ENCODE measurements at places on chromosomes 6 and 20.

GRCh38 chr6:106568530-106568929, 60.8 kb downstream of the RTN4IP1 start:
- no peak overlapping the region for H3K27ac ChIP-seq
- peaks cover 23% of the 10 kb centered on the region for H3K36me3 ChIP-seq
- H3K4me3 ChIP-seq: no peak overlapping the region
- H3K27me3 ChIP-seq: no peaks in the 10 kb centered on the region
- no peak for DNase-seq

- no peak overlapping the region for H3K4me3 ChIP-seq
- no peak overlapping the region for H3K27ac ChIP-seq
- DNase-seq: no peak
- peaks cover 57% of the 10 kb centered on the region for H3K4me1 ChIP-seq
- no peaks in the 10 kb centered on the region for H3K36me3 ChIP-seq
- H3K27me3 ChIP-seq: no peaks in the 10 kb centered on the region
Observed at GRCh38 chr6:157763129-157763903, 59.7 kb upstream of the SNX9 start.

DNA sequence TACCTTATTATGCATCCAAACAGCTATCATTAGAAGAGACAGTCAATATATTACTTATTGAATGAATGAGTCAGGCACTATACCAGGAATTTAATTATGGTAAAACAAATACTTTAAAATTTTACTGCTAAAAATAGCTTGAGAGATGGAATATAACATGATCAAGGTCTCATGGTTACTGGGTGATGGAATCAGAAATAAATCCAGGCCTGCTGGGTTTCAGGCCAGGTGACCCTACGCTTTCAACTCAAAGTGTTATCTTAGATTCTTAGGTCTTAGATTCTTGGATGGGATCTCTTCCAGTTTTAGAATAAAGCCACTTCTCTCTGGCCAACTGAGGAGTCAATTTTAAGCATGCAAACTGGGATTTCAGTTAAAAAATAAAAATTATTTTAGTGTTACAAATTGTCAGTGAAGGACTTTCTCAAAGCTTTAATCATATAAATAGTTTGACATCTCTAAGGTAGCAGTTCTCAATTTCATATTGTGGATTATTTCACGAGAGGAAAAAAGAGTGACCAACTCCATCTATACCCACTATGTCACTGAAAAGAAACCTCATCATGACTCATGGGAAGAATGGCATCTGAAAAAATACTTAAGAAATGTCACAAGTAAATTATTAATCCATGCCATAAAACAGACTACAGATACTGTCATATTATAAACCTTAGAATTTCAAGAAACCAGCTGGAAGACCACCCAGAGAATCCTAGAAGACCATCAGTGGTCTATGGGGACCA, 283.4 kb upstream of the RUNX2 start:
- no peak overlapping the region for H3K4me3 ChIP-seq
- H3K36me3 ChIP-seq: no peaks in the 10 kb centered on the region
- H3K27me3 ChIP-seq: no peaks in the 10 kb centered on the region
- H3K4me1 ChIP-seq: no peaks in the 10 kb centered on the region

GRCh38 chr6:31836047-31836473, 8.5 kb downstream of the HSPA1B start:
- H3K4me1 ChIP-seq: peaks cover 50% of the 10 kb centered on the region
- H3K4me3 ChIP-seq: peak overlapping the region; percentile 73
- DNase-seq: no peak
- H3K27me3 ChIP-seq: no peaks in the 10 kb centered on the region
- H3K27ac ChIP-seq: peak overlapping the region; percentile 94

DNA sequence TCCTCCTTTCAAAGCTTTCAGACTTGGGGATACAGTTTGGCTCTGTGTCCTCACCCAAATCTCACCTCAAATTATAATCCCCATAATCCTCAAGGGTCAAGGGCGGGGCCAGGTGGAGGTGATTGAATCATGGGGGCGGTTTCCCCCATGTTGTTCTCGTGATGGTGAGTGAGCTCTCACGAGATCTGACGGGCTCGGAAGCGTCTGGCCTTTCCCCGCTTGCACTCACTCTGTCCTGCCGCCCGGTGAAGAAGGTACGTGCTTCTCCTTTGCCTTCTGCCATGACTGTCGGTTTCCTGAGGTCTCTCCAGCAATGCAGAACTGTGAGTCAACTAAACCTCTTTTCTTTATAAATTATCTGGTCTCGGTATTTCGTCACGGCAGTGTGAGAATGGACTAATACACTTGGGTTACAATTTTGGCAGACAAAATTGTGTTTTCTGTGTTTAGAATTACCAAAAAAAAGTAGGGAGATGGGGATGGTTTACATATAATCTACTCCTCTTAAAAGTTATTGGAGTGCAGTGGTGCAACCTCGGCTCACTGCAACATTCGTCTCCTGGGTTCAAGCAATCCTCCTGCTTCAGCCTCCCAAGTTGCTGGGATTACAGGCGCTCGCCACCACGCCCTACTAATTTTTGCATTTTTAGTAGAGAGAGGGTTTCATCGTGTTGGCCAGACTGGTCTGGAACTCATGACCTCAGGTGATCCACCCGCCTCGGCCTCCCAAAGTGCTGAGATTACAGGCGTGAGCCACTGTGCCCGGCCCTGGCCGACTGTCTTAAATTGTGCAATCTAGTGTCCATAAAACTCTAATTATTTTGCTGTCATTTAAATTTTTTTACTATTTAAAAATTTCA, 33.6 kb upstream of the PXDC1 start:
- no peaks in the 10 kb centered on the region for H3K36me3 ChIP-seq
- no peaks in the 10 kb centered on the region for H3K4me1 ChIP-seq
- H3K4me3 ChIP-seq: no peak overlapping the region
- no peak for DNase-seq
- no peaks in the 10 kb centered on the region for H3K27me3 ChIP-seq
- no peak overlapping the region for H3K27ac ChIP-seq

GRCh38 chr6:166908811-166909210, 47.5 kb downstream of the RNASET2 start:
- H3K4me1 ChIP-seq: peaks cover 12% of the 10 kb centered on the region
- H3K36me3 ChIP-seq: no peaks in the 10 kb centered on the region
- H3K27me3 ChIP-seq: no peaks in the 10 kb centered on the region
- H3K27ac ChIP-seq: no peak overlapping the region
- no peak overlapping the region for H3K4me3 ChIP-seq
- no peak for DNase-seq

GRCh38 chr6:118123503-118124037, 216.5 kb downstream of the SLC35F1 start:
- H3K27me3 ChIP-seq: no peaks in the 10 kb centered on the region
- no peak overlapping the region for H3K27ac ChIP-seq
- no peaks in the 10 kb centered on the region for H3K4me1 ChIP-seq
- H3K36me3 ChIP-seq: no peaks in the 10 kb centered on the region
- no peak overlapping the region for H3K4me3 ChIP-seq

- H3K4me3 ChIP-seq: no peak overlapping the region
- H3K27ac ChIP-seq: no peak overlapping the region
- no peaks in the 10 kb centered on the region for H3K4me1 ChIP-seq
- no peak for DNase-seq
- H3K36me3 ChIP-seq: no peaks in the 10 kb centered on the region
Observed at GRCh38 chr6:135314543-135314942, 133.4 kb downstream of the MYB start.
